ENCODE measurements at places on chromosomes 7 and 10. TPM values are rescaled to one million over a fixed set of nuclear protein-coding genes. Genes with fewer than 3 reads are reported as not detected.

DNA sequence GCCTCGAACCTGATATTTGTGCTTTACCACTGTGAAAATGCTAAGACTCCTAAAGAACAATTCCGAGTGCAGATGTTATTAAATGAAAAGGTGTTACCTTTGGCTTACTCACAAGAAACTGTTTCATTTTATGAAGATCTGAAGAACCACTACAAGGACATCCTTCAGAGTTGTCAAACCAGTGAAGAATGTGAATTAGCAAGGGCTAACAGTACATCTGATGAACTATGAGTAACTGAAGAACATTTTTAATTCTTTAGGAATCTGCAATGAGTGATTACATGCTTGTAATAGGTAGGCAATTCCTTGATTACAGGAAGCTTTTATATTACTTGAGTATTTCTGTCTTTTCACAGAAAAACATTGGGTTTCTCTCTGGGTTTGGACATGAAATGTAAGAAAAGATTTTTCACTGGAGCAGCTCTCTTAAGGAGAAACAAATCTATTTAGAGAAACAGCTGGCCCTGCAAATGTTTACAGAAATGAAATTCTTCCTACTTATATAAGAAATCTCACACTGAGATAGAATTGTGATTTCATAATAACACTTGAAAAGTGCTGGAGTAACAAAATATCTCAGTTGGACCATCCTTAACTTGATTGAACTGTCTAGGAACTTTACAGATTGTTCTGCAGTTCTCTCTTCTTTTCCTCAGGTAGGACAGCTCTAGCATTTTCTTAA lies 47.7 kb downstream of the MINPP1 start:
- DNase-seq: no peak

Gene RADIL
- polyA plus RNA-seq: 1.7 TPM

GRCh38 chr10:126564326-126564888 lies 106.1 kb downstream of the C10orf90 start:
- DNase-seq: no peak

DNA sequence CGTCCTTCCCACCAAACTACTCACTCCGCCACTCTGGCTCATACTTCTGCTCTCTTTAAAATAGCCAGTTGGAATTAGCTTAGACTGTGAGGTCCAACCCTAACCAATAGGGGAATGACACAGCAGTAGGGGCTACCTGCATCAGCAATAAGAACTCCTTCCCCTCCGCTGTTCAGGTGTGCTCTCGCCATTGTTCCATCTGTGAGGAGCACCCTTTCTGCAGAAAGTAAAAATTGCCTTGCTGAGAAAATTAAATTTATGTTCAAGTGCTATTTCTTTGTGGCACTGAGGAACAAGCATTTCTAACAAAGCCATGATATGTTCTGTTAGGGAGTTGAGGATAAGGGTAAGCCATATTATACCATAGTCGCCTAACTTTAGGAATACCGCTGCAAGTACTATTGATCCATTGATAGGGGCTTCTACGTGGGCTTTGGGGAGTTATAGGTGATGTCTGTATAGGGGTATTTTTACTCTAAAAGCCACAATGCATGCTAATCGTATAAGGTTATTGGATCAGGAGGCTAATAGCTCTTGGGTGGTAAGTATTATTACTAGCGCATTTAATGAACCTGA lies 1269.5 kb downstream of the TYW1 start:
- DNase-seq: no peak

Gene FGF8
- polyA plus RNA-seq: not detected

GRCh38 chr10:118760265-118760664 lies 5.5 kb upstream of the CACUL1 start:
- DNase-seq: no peak

Gene GHITM
- 376 TPM for polyA plus RNA-seq

Gene PHF14
- 17.1 TPM for polyA plus RNA-seq

- no peak for DNase-seq
Observed at GRCh38 chr10:73871295-73872189, 2.8 kb downstream of the CAMK2G start.

DNA sequence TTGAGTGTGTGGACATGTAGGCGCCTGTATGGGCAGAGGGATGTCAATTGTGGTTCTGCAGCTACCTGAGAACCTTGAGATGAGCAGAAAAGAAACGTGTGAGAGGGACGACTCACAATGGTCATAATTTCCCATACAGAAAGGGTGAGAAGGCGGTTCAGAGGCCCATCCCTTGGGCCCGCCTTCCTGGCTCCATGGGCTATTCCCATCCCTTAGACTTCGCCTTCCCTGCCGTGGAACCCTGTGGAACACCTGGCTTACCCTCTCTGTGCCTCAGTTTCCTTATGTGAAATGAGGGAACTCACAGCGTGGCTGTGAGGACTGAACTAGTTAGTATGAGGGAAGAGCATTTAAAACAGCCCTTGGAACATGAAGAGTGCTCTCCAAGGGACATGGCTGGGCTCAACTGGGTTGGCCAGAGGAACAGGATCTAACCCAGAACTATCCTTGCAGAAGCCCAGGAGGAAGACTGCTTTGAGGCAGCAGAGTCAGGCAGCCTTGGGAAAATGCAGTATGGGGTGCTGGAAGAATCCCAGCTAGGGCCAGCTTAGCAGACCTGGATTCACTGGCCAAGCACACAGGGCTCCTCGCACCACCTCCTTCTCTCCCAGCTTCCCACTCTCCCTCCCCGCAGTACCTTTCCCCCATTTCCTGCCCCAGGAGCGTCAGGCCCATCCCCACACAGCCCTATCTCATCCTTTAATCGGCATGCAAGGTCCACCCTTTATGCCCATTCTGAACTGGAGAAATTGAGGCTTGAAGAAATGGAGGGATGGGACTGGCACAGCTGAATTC lies 11.1 kb upstream of the ZMIZ1 start:
- no peak for DNase-seq

DNA sequence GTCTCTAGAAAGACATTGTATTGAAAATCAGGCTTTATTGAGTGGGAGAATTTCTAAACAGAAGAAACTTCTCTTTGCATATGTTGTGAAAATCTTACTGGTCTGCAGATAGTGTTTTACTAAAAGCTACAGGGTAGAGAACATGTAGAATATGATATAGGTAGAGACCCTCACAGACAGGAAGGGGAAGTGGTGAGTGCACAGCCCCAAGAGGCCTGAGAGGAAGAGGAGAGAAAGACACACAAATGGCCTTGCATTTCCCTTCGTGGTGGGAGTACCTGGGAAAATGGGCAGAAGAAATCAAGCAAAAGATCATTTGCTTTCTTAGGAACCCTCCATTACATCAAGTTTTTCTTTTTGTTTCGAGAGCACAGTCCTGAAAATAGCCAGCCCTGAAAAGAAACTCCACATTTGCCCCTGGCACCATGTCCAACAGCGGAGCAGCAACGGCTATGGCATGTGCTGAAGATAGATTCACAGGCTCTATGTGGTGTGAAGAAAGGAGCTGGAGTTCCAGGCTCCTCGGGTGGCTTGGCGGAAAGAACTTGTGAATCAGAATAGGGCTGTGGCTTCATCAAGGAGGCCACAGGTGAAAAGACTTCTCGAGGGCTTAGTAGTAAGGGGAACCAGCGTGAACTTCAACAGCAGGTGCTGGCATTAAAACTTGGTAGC lies 143.5 kb downstream of the CALCR start:
- DNase-seq: no peak

- no peak for DNase-seq
Observed at GRCh38 chr7:79823246-79823951, 311.2 kb upstream of the GNAI1 start.

DNA sequence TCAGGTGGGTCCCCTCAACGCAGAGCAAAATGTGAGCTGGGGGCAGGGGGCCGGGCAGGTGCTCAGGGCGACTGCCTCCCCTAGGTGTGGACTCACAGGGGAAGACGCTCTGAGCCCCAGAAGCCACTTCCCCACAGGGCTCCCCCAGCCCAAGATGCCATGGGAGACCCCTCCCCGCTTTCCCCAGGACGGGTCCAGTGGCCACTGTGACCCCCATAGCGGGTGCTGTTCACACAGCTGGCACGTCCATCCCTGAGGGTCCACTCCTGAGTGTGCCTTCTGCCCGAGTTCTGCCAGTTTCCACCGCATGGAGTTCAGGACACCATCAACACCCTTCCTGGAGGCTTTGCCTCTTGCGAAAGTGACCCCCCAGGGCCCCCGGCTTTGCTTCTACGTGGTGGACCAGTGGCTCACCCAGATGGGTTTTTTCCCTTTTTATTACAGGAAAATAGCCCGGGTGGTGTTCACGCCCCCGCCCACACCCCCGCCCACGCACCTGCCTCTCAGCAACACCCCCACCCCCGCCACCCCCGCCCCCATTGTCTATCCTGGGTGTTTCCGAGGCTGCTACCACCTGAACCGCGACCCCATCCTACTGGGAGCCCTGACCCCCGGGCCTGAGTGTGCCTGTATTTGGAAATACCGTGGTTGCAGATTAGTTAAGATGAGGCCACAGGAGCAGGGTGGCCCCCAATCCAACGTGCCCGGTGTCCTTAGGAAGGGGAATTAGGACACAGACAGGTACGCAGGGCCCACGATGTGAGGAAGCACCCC lies 32.0 kb downstream of the ADAP1 start:
- DNase-seq: no peak

DNA sequence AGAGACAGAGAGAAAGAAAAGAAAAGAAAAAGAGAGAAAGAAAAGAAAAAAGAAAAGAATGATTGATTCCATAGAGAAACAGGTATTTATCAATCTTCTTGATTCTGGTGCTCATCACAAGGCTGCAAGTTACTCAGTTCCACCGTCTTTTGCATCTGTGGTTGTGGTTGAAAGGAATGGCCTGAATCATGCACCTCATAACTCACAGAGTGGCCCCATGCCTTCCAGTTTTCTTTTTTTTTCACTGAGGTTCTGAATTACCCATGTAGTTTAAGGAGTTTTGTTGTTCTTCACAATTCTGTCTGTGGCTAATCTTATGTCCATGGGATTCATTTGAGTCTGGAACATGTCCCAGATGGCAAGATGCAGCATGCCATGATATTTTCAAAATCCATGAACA lies 156.0 kb downstream of the ZNF33B start:
- DNase-seq: no peak

DNA sequence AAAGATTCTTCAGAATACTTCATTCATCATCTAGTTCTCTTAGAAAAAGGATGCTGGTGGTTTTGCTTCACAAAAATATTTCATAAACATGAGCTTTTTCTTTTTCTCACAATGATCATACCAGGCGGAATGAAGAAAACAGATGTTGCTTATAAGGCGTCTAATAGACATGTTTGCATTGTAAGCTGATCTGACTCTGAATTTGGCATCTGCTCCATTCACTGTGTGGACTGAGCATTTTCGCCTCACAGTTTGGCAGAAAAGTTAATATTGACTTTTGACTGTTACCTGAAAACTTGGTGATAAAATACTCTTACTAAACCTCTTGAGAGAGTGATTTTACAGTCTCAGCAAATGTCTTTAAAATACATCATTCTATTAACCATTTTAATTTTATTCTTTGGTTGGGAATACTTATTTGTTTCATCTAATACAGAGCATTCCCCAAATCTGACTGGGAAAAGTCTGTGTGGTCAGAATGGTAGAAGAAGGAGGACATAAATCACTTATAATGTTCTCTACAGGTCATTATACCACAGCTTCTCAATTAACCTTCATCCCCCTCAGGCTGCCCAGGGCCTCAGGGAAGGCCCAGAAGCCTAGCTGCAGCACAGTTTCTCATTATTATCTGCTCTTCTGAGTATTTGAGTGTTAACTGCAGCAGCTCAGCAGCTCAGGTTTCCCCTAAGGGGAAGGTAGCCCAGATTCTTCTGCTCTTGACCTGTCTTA lies 121.6 kb upstream of the KAT6B start:
- DNase-seq: peak; percentile 72

DNA sequence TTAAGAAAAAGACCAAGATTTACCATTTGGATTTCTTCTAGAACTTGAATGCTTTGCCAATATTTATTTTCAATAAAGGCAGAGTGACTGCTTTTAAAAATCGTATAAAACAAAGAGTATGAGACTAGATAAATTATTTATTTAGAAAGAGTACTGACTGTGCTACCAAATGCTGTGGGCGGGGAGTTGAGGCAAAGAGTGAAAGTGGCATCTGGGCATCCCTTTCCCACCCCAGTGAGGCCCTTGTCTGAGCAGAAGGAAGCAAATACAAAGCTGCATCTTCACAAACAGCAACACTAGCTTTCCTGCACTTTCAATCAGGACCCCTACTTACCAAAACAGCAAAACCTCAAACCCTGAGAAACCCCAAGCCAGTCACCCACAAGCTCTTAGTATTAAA lies 34.9 kb downstream of the ITGB1 start:
- no peak for DNase-seq

Gene METTL27
- 12.9 TPM for polyA plus RNA-seq

- peak; percentile 13 for DNase-seq
Observed at GRCh38 chr10:86252556-86252955, 114.0 kb downstream of the GRID1 start.

- DNase-seq: no peak
Observed at GRCh38 chr7:55028011-55028410, 9.2 kb downstream of the EGFR start.

Gene COL13A1
- polyA plus RNA-seq: 4.0 TPM

- DNase-seq: no peak
Observed at GRCh38 chr10:13658264-13658663, 71.5 kb downstream of the PRPF18 start.

DNA sequence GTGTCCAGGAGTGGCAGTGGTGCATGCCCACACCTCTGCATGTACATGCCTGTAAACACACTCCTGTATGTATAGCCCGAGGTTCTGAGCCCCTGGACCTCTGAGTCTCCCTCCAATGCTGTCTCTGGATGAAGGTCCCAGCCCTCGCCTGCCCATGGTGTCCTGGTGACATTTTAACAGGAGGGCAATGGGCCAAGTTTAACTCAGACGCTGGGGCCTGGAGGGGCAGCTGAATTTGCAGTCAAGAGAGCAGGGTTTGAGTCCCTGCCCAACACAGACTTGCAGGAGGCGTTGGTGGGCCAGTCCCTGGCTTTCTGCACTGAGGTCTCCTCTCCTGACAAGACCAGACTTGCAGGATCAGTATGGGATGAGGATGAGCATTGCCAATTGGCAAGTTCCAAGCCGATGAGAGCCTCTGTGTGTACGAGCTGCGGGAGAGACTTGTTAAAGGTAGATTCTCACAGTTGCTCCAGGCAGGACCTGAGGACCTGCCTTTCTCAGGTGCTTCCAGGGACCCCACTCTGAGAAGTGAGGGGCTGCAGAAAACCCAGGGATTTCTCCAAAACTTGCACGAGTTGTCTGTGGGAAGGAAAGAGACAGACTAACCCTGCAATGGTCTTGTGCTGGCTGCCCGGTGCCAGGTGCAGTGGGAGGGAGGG lies 141.9 kb downstream of the ELFN1 start:
- DNase-seq: peak; percentile 40

DNA sequence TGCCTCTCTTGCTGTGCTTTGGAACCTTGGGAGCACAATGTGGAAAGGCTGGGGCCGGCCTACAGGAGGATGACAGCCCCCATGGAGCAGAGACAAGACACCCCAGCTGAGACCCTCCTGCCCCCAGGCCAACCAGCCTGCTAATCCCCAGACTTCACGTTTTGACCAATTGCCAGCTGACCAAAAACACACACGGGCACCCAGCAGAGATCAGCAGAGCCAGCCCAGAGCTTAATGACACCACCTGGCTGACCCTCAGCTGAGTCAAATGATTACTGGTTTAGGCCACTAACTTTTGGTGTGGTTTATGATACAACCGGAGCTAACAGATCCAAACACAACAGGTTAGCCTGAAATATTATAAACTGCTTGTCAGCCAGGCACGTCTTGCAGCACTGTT lies 111.2 kb upstream of the KIF5B start:
- DNase-seq: no peak

GRCh38 chr7:102891693-102892261 lies 21.0 kb upstream of the LRRC17 start:
- DNase-seq: peak; percentile 44
